ENCODE measurements at places on chromosomes 6 and 20.

DNA sequence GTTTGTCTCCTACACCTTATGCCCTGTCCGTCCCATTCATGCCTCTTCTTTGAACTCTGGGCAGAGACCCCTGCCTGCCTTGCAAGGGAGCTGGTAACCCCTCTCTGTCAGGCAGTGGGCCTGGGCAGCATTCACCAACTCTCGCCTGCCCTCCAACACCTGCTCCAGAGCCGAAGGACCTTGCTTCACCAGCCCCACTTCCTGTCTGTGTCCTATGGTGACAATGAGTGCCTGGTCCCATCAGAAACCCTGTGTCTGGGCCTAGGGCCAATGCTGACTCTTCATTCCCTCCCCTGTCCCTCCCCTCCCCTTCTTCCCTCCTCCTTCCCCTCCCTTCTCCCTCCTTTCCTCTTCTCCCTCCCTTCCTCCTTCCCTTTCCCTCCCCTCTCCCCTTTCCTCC, 22.8 kb upstream of the PCMTD2 start:
- DNase-seq, result peak; percentile 40

DNA sequence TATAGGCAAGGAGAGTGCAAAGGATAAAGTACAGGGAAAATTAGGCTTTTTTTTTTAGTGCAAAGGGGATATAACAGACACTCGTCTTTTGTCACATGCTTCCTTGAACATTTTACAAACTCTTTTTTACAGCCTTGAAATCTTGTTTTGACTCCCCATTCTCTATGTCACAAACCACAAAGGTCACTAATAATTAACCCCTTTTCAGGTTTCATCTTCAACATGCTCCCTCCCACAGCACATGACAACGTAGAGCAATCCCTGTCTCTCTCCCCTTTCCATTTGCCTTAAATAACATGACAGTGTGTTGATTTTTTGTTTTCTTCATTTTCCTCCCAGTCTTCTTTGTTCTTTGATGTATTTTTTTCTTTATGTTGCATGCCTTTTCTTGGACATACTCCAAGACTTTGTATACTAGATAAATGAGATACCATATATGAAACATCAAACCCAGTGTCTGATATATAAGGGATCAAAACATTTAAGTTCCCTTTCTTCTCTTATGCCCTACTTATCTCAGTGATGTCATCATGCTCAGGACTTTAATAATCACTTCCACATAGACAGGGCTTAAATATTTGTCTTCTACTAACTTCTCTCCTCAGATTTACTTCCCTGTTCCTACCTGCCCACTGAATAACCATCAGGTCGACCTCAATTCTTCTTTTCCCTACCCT, 378.7 kb upstream of the HSF2 start:
- DNase-seq, result no peak

GRCh38 chr20:33506576-33506975, 16.7 kb downstream of the CBFA2T2 start:
- no peak for DNase-seq

DNA sequence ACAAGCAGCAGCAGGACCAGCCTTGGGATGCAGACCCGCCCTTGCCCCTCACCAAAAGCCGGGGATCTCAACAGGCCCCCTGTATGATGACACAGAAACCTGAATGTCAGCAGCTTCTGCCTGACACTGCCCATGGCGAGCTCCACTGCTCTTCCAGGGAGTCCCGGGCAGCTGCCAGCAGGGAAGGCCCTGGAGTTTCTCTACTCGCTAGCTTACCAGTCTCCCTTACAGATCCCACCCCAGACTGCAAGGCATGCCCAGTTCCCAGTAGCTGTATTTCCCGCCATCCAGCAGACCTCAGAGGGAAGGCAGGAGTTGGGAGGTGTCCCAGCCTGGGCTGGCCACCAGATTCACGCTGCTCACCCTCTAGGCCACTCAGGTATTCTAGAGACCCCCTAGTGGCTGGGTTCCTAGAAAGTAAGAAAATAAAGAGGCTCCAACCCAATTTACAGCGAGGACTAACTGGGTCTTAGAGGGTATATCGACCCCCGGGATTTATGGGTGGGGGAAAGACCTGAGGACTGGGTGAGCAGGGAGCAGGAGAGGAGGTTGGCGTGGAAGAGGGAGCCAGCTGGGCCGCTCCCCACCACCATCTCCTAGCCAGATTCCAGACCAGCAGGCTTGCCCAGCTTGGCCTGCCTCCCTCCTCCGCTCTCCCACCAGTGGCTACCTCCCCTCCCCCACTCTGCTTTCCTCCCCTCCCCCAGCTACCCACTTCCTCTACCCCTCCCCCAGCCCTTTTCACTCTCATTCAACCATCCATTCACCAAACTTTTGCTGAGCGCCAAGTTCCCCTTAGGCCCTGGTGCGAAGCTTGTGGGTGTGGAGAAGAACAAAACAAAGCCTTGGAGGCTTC, 9.7 kb upstream of the HMGA1 start:
- DNase-seq, result no peak

- no peak for DNase-seq
These were observed 18.2 kb upstream of the ZNF391 start for GRCh38 chr6:27370391-27370790.

- DNase-seq, result no peak
These were observed 7.9 kb downstream of the TMEM63B start for GRCh38 chr6:44135173-44135758.
